Activated naive CD4-positive, alpha-beta T cell treated with Interleukin-2 at 50 U/mL for 16 hours (primary cell): ENCODE measurements at places on chromosomes 6 and 20.
A peak's percentile ranks its signal among the peaks of the same experiment; 100 is the strongest.

- DNase-seq = no peak
Measured at GRCh38 chr6:152478377-152479010, 158.7 kb downstream of the SYNE1 start.

- no peak for DNase-seq
Measured at GRCh38 chr6:134774201-134774638, 175.7 kb downstream of the ALDH8A1 start.

GRCh38 chr6:32442243-32442667 is 2.6 kb downstream of the HLA-DRA start:
- no peak for DNase-seq

DNA sequence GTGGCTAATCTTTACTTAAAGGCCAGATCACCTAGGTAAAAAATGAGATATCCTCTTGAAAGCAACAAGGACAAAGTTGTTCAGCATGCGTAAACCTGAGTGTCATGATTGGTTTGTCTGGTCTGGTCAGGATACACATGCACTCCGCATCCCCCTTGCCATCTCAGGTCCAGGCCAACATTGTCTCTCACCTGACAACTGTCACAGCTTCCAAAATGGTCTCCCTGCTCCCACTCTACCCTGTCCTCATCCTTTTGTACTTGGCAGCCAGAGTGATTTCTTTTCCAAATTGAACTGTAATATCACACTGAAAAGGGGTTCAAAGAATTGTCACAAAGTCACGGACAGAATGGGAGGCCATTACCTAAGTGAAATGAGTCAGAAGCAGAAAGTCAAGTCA is 21.1 kb upstream of the APCDD1L start:
- DNase-seq = no peak

- no peak for DNase-seq
Measured at GRCh38 chr6:31351033-31351380, 6.0 kb downstream of the HLA-B start.

GRCh38 chr6:145814035-145814500 is 527 bp downstream of the FBXO30 start:
- peak; percentile 15 for DNase-seq

GRCh38 chr6:157108923-157109322 is 214.4 kb downstream of the TMEM242 start:
- no peak for DNase-seq

DNA sequence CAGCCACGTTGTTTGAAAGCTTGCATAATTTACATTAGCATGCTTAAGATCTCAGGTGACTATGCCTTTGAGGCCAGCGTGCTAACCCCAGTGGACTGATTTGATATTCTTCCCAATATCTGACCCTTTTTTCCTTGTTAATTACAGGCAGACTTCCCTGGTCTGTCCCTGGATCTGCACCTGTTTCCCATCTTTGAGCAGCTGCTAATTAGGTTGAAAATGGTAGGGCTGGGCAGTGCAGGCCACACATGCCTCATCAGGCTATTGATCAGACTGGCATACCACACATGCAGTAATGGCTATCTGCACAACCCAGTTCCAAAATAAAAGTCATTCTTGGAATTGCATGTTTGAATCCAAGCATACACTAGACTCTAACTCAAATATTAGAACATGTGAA is 164.3 kb upstream of the TFAP2D start:
- DNase-seq = no peak

DNA sequence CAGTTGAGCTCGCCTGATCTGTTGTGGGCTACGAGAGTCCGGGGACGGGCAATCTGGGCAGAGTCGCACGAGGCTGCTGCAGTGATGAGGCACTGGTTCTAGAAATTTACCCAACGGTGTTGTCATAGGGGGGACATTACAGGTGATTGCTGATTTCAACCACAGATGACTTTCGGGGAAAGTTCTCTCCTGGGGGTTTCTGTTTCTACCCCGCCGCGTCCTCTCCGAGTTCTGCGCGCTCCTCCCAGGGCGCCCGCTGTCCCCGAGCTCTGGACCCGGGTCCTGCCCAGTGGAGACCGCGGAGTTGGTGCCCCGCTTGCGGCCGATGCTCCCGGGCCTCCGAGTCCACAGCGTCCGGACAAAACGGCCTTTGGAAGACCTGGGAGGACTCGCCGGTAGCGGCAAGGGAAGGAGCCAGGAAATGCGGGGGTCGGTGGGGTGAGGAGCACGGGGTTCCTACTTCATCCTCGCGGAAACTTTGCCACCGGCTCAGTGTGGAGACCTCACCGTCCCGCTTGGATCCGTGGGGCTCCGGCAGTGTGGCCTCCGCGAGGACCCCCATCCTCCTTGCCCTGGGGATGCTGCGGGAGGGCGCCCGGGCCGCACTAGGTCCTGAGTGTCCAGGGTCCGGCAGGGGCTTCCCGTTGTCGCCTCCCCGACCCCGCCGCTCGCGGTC is 12.3 kb upstream of the RAET1L start:
- no peak for DNase-seq

DNA sequence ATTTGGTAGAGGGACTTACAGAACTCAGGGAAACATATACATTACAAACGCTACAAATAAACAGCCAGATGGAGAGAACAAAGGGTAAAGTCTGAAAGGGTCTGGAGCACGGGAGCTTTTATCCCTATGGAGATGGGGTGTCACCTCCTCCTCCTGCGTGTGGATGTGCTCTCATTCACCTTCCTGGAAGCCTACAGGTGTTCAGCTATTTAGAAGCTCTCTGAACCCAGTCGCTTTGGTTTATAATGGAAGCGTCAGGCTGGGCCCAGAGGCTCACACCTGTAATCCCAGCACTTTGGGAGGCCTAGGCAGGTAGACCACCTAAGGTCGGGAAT is 17.7 kb upstream of the ITCH start:
- DNase-seq = no peak

- peak; percentile 90 for DNase-seq
Measured at GRCh38 chr6:79777713-79778579, 146.8 kb downstream of the SH3BGRL2 start.

DNA sequence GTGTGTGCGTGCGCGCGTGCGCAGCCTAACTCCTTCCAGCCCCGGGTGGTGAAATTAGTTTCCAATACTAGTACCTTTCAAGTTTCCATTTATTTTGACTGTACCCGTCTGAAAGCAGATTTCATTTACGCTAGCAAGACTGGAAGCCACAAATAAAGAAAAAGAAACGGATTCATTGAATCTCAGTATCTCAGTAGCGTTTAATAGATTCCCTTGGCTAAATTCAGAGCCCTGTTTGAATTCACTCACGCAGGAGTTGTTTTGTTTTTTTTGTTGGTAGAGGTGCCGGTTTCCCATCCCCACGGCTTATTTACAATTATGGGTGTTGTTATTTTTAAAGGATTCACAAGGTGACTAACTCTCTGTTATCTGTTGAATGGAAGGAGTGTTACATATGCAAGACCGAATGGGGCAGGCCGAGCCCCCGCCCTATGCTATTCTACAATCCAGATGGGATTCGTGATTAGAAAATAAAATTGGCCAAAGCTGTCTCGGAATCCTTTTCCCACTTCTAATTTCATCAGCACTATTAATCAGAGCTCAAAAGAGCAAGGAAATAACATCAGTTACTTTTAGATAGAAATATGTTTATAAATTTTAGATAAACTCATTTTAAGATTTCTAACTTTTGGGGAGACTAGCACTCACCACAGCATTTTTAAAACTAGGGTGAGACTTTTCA is 2.3 kb upstream of the INSM1 start:
- DNase-seq = no peak
